ENCODE measurements at places on chromosomes 6 and 20.

GRCh38 chr6:48024956-48025355 is 86.0 kb downstream of the PTCHD4 start:
- no peak for DNase-seq

- no peak for DNase-seq
Observed at GRCh38 chr20:36128463-36129159, 25.9 kb upstream of the EPB41L1 start.

DNA sequence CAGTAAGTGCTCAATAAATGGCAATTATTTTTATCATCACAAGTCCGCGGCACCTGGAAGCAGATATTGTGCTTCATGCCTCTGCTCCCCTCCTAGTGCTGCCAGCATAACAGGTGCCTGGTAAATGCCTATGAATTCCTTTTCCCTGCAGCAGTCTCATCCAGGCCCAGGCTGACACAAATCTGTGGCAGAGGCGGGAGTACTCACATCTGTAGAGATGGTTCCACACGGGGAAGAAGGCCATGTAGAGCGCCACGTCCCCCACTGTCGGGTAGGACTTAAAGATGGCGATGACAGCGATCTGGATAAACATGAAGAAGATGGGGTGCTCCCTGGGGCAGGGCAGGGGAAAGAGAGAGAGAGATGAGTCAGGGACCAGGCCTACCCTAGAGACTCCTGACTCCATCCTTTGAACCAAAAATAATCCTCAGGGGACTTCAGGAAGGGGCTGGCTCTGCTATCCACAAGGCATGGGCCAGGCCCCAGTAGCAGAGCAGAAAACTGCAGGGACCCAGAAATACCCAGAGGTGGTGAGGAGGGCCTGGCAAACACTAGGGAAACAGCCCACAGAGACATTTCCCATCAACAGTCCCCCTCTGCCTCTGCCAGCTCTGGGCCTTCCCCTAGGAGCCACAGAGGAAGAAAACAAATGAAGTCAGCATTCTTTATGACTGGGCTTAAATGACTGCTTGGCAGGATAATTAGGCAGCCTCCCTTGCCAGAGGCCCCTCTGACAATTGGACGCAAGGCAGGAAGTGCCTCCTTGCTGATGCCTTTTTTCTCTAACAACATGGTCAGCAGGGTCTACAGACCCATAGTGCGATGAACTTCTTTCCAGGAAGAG is 23.0 kb downstream of the MAP1LC3A start:
- no peak for DNase-seq

DNA sequence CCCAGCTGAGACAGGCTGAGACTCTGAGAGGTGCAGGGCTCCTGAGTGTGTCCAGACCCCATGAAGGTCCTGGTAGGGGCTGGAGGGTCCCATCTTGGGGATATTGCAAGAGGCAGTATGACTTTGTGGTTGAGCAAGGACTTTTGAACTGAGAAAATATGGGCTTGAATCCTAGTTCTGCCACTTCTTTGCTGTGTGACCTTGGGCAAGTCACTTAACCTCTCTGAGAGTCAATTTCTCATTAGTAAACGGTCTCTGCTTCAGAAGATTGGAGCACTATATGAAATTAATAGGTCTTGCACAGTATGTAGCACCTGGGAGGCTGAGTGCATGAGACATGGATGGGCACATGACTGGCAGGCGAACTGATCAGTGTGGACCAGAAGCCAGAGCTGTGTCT is 42.7 kb downstream of the TFEB start:
- DNase-seq: no peak

- no peak for DNase-seq
Observed at GRCh38 chr6:141443032-141443431, 689.7 kb upstream of the GJE1 start.

GRCh38 chr6:127367023-127367375 is 23.6 kb upstream of the ECHDC1 start:
- no peak for DNase-seq

DNA sequence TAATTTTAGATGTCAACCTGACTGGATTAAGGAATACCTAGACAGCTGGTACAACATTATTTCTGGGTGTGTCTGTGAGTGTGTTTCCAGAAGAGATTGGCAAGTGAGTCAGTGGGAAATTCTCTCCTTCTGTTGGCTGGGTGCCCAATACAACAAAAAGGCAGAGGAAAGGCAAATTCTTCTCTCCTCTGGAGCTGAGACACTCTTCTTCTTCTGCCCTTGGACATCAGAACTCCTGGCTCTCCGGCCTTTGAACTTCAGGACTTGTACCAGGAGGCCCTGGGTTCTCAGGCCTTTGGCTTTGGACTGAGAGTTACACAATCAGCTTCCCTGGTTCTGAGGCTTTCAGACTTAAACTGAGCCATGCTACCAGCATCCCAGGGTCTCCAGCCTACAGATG is 7.8 kb upstream of the BTN3A1 start:
- DNase-seq: no peak

DNA sequence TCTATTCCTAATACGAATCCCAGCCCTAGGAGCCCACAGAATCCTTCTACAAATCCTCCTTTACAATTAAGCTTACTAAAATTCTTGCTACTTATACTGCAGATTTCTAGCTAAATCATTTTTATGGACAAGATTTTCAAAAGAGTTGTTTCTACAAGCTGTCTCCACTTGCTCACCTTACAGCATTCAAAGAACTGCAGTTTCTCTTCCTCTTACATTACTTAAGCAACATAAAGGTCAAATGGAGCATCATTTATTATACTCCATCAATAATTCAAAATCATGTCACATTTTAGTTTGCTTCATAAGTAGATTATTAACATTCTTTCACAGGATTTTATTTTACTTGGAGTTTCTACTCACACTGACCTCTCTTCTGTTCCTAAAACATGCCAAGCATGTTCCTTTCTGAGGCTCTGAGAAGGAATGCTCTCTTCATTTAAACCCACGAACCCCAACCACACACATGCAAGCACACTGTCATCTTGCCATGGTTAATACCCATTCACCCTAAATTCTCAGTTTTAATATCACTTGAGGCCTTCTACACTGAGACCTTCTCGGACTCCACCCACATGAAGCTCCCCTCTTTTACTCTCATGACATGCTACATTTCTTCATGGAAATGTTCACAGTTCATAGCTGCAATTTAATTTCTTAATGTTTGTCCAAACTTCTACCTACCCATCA is 388.2 kb downstream of the TBC1D32 start:
- no peak for DNase-seq

DNA sequence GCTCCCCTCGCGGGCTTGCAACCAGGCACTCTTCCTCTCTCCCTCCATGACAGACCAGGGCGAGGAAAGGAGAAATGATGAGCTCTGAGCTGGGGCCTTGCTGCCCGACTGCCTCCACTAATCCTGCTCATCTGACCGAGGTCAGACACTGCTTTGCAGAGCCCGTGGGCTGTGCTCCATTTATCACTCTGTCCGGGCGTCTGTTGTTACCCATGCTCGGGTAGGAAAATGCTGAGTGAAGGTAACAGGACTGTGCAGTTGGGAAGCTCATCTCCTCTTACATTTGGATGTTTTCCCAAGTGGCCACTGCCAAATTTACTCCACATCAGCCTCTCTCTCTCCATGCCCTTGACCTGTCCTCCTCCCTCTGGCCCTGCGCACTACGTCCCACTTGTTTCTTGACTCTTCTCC is 14.6 kb downstream of the RPS6KA2 start:
- no peak for DNase-seq

GRCh38 chr6:150256618-150257272 is 112.1 kb upstream of the IYD start:
- no peak for DNase-seq

DNA sequence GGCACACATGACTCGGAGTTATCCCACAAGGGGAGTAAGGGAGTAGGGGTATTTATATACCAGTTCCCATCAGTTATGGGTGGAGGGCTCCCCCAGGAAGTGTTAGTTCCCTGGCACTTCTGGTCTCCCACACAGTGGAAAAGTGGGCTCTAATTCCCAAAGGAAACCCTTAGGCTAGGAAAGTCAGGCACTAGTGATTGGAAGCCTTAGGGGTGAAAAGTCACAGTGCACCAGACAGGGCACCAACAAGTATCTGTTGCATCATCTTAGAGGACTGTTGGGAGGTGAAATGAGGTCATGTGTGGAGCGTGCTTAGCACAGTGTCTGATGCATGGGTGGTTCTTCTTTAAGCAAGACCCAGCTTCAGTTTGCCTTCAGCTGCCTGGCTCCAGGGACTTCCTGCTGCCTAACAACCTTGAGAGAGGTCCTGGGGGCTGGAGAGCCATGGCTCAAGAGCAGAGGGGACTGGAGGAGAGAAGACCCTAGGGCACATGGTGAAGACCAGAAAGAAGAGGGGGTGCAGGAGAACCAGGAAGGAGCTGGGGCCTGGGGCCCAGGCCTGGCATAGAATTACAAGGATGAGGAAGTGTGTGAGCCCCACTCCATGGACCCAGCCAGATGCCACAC is 7.5 kb upstream of the FOXP4 start:
- no peak for DNase-seq

DNA sequence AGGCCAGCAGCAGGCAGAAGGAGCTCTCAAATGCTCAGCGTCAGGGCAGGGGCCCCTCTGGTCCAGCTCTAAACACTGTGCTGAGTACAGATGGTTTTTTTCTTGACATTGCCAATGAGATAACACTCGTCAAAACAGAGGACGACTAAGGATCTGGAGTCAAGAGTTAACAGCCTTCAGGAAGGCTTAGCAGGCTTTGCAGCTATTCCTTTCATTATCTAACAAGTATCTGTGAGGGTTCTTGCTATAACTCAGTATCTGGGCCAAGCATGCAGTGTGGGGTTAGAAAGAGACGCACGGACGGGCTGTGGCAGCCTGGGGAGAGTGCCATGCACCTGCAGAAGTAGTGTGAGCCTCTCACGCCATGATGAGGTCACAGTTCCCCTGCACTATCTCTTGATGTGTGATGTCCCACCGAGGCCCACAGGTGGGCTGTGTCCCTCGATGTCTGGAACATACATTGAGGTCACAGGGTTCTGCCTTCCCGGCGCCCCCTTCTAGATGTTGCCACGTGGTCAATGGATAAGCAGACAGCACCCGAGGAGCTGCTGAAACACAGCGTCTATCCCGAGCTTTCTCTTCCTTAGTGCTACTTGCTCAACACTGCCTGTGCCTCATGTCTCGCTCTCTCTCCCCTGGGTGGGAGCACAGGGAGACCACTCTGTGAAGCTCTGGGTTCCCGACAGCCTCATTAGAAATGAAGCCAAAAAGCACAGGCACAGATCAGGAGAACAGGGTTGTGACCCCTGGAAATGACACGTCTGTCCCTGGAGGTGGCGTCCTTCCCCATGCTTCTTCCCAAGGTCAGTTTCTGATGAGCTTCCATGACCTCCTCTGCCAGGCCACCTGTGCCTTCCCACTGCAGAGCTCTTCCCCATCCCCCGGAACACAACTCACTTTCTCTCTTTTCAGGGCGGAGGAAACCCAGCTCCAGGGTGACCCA is 85.5 kb upstream of the RPS6KA2 start:
- no peak for DNase-seq

DNA sequence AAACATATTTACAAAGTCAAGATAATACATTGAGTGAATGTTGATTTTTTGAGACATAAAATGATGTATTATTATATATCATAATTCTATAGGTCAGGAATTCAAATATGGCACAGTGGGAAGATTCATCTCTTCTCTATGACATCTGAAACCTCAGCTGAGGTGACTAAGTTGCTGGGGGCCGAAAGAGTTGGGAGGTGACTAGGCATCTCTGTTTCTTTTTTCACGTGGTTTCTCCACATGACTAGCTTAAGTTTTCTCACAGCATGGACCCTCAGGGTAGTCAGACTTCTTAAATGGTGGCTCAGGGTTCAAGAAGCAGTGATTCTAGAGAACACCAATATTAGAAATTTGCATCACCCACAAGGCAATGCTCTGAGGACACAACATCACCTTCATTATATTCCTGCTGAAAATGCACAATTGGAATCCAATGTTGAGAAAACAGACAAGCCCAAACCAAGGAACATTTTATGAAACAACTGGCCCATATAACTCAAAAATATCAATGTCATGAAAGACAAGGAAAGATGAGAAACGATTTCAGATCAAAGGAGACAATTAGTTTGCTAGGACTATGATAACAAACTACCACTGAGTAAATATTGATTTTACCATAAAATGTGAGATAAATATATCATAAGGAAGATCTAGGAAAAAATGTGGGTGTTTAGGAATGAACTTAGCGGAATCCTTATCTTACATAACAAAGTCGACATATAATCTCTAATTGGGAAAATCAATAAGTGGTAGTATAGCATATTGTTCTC is 273.3 kb upstream of the IRAK1BP1 start:
- DNase-seq: no peak

DNA sequence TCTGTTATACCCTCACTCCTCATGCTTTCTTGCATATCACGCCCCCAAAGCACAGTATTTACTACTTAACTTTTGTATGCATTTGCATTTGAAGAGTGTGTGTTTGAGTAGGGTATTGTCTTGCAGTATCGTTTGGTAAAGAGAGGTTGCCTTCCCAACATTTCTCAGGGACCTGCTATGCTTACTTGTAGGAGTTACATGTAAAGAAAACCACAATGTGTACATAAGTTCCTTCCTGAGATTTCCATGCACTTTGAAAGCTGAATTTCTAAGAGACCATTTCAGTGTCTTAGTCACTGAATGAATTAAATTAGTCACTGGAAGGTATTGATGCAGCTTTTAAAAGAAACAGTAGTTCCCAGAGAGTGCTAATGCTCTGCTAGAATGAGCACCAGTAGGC is 159.3 kb upstream of the LAMA2 start:
- no peak for DNase-seq

DNA sequence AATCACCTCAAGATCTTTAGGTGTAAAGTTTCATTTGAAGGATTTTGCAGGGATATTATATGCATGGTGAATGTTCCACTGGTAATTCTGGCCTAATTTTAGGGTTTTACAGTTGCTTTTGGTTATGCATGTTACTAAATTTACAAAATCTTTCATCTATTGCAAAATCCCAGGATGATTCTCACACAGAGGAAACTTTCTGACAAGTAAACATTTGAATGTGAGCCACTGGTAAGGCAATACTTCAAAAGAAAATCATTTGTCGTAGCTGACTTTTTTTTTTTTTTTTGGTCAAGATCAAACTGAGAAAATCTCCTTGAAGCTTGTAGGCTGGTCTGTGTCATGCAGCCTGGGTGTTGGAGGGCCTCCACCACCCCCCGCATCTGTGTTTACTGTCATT is 141.9 kb upstream of the EXOC2 start:
- DNase-seq: no peak

GRCh38 chr6:167479901-167480648 is 155.2 kb downstream of the TTLL2 start:
- DNase-seq: no peak

DNA sequence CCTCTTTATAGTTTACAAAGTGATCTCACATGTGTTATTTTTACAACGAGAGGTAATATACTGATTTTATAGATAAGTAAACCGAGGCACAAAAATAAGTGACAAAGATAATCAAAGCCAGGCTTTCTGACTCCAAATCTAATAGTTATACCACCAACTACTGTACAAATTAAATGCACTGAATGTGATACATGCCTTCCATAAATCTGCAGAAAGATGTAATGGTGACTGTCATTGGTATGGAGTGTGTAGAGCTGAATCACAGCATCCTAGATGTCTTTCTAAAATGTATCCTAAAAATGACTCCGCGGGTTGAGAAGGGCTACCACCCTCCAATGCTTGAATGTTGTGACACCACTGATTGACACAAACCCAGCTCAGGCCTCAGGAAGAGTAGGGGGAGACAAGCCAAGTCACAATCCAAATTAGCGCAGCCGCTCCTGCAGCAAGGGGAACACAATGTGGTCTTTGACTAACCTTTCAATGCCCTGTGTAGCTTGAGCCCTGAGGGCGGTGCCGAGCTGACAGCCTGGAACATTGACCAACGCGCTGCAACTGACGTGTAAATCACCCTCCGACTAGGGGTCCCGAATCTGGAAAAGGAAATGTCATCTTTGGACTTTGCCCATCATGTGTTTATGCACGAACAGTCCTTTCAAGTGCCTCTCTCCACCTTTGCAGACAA is 136.8 kb downstream of the OLIG3 start:
- no peak for DNase-seq
